ENCODE measurements at places on chromosomes 5 and 9.

DNA sequence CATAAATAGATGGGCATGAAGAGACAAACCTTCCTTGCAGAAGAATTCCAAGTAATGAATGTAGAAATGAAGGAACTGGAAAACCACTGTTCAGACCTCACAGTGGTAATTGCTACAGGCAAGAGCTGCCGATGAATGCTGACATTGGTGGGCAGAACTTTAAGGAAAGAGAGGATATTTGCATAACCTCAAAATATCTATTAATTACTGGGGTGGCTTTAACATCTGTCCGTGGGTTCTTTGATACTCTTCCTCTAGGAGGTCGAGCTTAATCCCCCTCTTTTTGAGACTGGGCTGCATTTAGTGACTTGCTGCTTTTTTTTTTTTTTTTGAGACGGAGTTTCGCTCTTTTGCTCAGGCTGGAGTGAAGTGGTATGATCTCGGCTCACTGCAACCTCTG is 34.7 kb downstream of the LAMC3 start:
- DNase-seq: no peak

DNA sequence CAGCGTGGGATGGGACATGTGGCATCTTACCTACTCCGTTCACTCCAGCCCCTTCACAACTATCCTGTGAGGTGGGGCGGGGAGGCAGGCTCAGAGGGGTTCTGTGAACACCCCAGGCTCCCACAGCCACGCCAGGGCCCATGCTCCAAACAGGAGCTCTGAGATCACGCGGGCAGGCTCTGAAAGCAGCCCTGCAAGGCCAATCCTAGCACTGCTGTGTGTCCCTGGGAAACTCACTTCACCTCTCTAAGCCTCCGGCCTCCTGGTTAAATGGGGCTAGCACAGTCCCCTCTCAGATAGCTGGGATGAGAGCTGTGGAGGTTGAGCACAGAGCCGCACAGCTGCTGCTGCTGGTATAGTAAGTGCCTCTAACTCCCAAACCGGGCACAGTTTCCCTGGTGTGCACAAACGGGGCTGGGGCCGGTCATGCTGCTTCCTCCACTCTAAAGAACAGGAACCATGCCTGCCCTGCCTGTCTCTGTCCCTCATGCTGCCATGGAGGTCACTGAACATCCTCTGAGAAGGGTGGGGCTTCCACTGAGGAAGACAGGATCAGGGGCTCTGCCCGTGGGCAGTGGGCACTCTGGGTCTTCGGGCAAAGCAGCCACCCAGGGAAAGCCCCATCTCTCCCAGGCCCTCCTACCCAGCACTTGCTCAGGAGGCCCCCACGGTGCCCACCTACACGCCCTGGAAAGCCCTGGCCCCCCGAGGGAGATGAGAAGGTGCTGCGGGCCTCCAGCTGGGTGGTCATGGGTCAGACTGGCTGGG is 13.0 kb upstream of the ASS1 start:
- no peak for DNase-seq

- DNase-seq: no peak
These were observed 50.7 kb upstream of the CHSY3 start for GRCh38 chr5:129853588-129853987.

- DNase-seq: peak; percentile 10
These were observed 71.5 kb downstream of the TRIM36 start for GRCh38 chr5:115098041-115098702.

DNA sequence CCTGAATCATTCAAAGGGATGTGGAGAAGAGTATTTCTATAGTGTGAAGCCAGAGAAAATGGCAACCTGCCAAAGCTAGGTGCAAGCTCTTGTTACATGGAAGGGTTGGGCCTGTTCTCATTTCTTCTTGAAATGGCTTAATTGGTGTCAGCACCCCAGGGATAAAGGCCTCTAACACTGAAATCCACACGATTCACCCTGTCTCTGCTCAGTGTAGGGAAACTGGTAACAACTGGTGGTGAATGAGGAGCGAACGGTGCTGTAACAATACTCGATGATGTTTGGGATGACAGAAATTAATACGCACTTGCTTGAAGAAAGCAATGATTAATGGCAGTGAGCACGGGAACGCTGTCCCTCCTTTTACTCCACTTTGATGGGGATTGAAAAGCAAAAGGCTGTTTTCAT is 16.2 kb downstream of the PBX3 start:
- DNase-seq: no peak

- no peak for DNase-seq
These were observed 108.7 kb upstream of the SHB start for GRCh38 chr9:38177680-38178079.

GRCh38 chr5:10753178-10753577 is 7.9 kb downstream of the DAP start:
- no peak for DNase-seq

DNA sequence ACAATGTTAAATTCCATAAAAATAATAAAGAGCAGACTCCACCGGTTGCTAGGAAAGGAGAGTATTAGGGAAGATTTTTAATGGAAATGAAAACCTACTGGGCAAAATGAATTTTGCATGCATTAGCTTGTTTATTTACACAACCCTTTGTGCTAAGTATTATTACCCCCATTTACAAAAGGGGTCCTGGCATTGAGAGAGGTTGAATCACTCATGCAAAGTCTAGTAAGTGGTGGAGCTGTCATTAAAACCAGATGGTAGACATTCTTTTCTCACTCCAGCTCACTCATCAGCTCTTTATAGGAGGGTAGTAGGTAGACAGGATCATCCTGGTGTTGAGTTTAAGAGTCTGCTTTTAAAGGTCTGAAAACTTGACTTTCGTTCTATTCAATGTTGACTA is 395.1 kb downstream of the PLK2 start:
- no peak for DNase-seq

- DNase-seq: no peak
These were observed 6.4 kb upstream of the EEIG1 start for GRCh38 chr9:127987103-127987614.

GRCh38 chr5:10684303-10685086 is 76.5 kb downstream of the DAP start:
- no peak for DNase-seq

DNA sequence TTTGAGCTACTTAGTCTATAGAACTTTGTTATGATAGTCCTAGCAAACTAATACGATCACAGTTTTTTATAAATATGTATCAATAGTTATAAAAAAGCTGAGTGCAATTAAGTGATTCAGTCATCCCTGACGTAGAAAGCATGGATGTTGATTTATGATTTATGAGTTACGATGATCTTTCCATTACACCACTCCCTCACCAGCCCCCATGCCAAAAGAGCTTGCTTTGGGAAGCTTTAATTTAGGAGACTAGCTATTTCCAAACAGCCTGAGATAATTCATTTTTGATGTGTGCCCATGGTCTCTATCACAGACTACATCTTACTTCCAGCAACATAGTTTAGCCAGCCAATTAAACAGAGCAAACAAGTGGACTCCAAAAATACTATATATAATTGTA is 256.8 kb downstream of the GABRG2 start:
- DNase-seq: no peak

DNA sequence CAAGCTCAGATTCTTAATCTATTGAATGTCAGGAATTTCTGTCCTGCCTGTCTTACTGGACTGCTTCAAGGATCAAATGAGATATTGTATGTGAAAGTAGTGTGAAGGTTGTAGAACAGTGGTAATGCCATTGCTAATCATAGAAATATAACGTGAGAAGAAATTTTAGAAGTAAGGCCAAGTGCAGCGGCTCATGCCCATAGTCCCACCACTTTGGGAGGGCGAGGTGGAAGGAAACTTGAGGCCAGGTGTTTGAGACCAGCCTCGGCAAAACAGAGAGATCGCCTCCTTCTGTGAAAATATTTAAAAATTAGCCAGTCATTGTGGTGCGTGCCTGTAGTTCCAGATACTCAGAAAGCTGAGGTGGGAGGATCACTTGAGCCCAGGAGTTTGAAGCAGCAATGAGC is 5.1 kb upstream of the HSPA5 start:
- DNase-seq: no peak

DNA sequence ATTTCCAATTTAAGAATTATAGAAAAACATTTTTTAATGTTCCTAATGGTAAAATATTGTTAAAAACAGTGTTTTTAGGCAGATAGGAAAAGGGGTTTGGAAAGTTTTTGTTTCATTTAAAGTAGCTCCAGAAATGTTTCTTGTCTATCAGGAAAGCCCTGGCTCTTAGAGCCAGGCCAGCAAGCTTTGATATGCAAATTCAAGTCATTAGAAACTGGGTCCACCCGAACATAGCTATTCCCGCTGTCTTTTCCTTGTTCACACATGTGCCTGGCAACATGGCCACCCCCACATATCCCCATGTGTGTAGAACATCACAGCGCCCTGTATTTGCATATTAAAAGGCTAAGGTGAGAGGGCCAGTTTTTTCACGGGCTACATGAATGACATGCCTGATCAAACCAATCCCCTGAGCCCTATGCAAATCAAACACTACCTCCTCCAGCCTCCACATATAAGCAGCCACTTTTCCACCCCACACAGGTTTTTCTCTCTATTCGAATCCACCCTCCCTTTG is 925.3 kb upstream of the CDH10 start:
- no peak for DNase-seq

- DNase-seq: no peak
These were observed 141.1 kb downstream of the ENC1 start for GRCh38 chr5:74499256-74500050.

DNA sequence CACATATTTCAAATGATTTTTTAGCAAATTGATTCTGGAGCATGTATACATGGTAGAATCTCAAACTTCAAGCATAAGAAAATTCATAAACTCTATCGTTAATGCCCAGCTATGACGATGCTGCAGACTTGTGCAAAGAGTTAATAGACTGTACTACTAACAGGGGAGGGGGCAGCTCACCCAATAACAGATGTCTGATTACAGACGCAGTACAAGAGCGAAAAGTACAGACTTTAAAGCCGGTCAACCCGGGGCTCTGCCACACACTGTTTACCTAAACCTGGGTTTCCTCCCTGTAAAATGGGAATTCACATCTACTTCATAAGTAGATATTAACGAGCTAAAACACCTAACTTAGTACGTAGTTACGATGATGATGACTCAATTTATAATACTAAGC is 651 bp downstream of the TRIM23 start:
- DNase-seq: no peak

GRCh38 chr5:122089096-122090013 is 11.3 kb upstream of the LOX start:
- DNase-seq: peak; percentile 69

- DNase-seq: no peak
These were observed 129.8 kb downstream of the NXNL2 start for GRCh38 chr9:88664773-88665172.

DNA sequence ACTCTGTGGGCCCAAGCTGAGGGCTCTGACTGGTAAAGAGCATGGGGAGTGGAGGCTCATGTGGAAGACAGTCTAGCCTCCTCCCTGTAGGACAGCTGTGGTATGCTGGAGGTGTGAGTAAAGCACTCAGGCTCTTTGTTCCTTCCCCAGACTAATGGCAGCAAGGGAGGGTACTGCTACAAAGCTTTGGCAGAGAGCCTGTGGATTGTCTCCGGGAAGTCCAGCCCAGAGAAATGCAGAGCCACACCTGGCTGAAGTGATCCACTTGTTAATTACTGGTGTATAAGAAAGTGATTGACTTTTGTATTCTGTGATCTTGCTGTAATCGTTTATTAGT is 161.7 kb downstream of the OXCT1 start:
- no peak for DNase-seq

DNA sequence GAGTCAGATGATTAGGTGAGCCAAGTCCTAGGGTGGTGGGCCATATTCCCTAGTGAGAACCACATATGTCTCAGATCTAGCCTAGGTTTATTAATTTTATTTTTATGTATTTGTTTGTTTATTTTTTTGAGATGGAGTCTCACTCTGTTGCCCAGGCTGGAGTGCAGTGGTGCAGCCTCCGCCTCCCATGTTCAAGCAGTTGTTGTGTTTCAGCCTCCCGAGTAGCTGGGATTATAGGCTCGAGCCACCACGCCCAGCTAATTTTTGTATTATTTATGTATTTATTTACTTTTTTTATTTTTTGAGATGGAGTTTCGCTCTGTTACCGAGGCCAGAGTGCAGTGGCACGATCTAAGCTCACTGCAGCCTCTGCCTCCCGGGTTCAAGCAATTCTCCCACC is 36.0 kb downstream of the NUP188 start:
- DNase-seq: no peak

DNA sequence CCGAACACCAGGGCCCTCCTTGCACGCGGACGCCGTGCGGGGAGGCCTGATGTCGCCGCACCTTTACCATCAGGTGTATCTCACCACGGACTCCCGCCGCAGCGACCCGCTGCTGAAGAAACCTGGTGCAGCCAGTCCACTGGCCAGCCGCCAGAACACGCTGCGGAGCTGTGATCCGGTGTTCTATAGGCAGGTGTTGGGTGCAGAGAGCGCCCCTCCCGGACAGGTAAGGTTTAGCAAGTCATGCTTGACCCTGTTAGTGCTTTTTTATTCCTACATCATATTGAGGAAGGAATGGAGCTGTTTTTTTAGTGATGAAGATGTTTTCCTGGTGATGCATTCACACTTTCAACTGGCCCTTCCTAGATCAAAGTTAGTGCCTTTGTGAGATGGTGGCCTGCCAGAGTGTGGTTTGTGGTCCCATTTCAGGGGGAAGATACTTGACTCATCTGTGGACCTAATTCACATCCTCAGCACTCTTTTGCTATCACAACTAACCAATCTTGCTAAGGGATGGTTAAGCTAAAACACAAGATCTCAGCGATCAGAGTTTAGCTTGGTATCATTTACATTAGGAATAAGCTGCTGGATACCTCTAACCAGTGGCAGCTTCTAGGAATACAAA is 2.7 kb downstream of the PCDHGC3 start:
- DNase-seq: no peak

GRCh38 chr9:8648271-8648845 is 848.8 kb upstream of the DMAC1 start:
- DNase-seq: no peak

- DNase-seq: no peak
These were observed 50.1 kb downstream of the FAM78A start for GRCh38 chr9:131226226-131226625.

- no peak for DNase-seq
These were observed 283.9 kb upstream of the RFX3 start for GRCh38 chr9:3809724-3810123.

GRCh38 chr5:62627901-62628300 is 49.3 kb downstream of the LRRC70 start:
- DNase-seq: no peak

GRCh38 chr9:4168526-4168925 is 131.3 kb downstream of the GLIS3 start:
- no peak for DNase-seq

GRCh38 chr9:118364266-118365106 is 660.3 kb downstream of the TLR4 start:
- DNase-seq: no peak

GRCh38 chr5:120479066-120479465 is 15.0 kb downstream of the PRR16 start:
- peak; percentile 38 for DNase-seq

DNA sequence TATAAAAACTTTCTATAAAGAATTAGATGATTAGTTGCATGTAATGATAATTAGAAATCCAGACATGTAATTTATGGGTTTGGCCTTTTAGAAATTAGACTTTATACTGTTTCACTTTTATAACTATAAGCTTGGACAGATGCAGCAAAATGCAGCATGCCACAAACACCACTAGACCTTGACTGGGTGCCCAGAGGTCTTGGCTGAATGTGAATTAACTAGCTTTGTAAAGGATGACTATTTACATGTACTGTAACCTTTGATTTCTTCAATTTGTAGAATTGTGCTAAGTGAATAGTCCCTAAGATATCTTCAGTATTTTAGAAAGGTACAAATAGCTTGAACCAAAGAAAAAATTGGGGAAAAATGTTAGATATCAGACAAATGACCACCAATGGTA is 2168.1 kb downstream of the MAT2B start:
- DNase-seq: no peak
